Fibroblast of skin of back (primary cell): ENCODE measurements at places on chromosomes 2 and 18.
A peak's percentile ranks its signal among the peaks of the same experiment; 100 is the strongest.

- no peak for DNase-seq
These were observed 17.3 kb downstream of the PROKR1 start for GRCh38 chr2:68660658-68661057.

GRCh38 chr18:13641551-13642439, 84.6 kb downstream of the FAM210A start:
- DNase-seq: no peak

DNA sequence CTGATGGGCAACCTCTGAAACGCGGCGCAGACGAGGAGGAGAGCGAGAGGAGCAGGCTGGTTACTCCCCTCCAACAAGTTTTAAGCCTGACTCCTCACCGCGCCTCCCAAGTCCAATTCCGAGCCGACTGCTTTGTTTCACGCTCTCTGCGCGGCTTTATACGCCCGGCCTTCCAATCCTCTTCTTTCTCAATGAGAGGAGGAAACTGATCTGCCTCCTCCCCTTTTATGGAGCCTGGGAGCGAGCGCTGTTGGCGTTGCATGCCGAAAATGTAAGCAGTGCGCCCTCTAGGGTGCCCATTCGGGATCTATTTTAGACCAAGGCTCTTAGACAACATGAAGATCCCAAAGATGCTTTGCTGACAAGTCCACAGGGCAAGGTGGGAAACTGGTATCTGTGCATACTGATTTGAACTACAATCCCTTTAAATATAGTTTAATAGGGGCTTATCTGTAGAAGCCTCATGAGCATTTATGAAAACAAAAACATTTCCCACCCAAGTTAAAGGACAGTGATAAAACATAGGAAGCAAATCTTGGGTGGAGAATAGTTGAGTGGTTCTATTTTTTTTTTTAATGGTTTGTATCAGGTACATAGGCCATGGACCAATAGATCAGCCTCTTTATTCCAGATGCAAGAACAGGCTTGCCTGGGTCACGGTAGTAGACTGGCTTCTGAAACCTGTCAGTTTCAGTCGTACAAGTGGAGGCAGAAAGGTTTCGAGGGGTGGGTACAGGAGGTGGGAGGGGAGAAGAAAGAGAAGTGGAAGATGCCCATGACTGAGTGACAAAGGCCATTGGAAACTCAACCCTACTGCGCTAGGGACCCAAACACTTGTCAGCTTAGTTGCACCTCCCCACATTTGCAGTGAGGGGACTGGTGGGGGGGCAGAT, at the start of gene RND3:
Gene RND3 (minus strand): TSS at position 131 of the 893 bp plus-strand sequence. CDS start 250 bp downstream, outside the sequence.
- DNase-seq: peak; percentile 99

DNA sequence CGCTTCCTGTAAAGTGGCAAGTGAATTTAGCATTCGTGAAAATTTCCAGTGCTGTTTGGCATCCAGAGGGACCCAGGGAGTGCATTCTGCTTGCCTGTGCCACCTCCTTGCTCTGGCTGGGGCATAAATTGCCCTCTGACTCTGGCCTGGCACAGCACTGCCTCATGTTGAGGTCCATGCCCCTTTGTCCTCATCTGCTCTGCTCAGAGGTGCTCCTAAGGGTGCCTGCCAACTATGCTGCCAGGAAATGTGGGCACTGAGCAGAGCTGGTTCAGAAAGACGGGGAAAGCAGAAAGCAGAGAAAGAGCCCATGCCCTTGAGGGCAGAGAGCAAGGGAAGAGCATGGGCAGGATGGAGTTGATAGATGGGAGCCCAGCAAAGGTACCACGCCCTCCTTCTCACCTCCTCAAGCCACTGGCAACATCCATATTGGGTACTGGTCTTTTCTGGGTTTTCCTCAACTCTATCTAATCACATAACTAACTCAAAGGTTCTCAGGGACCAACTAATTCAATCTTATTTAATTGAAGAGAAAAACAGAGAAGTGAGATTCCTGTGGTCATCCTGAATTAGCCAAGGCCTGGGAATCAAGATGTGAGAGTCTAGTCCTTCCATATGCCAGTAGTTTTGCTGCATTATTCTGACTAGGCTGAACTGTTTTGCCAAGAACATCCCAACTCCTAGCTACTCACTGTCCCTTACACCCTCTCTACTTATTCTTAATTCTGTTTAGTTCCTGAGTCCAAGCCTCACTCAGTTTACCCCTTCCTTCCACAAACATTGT, 441.5 kb upstream of the TNP1 start:
- no peak for DNase-seq

- DNase-seq: no peak
These were observed 36.2 kb downstream of the ACOXL start for GRCh38 chr2:110768591-110768990.
